ENCODE measurements at places on chromosomes 5 and 9.
A peak's percentile ranks its signal among the peaks of the same experiment; 100 is the strongest.

DNA sequence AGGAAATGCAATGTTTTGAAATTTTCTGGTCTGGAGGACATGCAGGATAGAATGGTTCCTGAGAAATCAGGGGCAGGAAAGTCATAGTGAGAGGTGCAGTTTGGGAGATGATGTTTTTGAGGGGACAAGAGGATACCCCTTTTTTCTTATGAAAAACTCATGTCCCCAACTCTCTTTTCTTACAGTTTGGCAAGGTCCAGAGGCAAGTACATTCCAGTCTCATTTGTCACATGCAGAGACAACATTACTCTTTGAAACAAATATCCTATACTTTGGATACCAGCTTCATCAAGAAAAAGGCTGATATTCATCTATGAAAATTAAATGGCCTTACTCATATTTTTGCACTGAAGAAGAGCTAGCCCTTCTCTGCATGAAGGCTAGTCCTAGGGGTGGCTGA, 48.2 kb downstream of the EQTN start:
- no peak for DNase-seq

- DNase-seq: no peak
Measured at GRCh38 chr5:26259081-26259480, 779.3 kb downstream of the CDH9 start.

DNA sequence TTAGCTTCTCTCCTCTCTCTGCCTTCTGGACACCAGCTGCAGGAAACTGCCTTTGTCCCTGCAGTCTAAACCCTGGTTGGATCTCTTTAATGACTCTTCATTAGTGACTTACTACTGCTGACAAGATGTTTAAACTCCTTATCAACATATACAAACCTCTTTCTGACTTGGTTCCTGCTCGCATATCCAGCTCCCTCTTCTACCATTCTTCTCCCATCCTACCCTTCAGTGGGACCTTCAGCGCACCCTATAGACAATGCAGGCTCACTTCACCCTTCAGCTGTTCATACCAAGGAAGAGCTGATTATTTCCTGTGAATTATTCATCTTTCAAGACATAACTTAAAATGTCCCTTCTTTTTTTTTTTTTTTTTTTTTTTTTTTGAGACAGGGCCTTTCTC, 436.5 kb downstream of the KIAA0825 start:
- DNase-seq: no peak

GRCh38 chr9:34985311-34985899, 4.1 kb upstream of the DNAJB5 start:
- DNase-seq: no peak

DNA sequence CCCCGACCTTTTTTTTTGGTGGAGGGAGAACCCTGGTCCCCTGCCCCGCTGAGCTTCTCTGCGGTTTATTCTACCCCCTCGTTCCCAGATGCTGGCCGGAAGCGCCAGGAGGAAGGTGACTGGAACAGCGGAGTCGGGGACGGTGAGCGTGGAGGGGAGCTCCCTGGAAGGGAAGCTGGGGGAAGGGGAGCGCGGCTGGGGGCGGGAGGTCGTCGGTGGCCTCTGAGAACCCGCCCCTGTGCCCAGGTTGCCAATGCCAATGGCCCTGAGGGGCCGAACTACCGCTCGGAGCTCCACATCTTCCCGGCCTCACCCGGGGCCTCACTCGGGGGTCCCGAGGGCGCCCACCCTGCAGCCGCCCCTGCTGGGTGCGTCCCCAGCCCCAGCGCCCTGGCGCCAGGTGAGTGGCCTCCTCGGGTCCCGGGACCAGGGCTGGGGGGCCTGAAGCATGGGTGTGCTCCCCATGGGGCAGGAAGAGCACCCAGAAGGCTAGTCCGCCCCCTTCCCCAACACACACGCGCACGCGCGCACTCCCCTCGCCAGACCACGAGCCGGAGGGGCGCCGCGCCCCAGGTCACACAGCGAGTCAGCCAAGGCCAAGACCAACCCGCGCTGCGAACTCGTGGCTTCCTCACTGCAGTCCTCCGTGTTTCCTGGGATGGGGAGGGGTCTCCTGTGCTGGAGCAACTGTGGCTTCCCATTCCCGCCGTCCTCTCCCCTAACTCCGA, 10.6 kb downstream of the MYOZ3 start:
- no peak for DNase-seq

- DNase-seq: no peak
Measured at GRCh38 chr9:114212826-114213225, 57.5 kb downstream of the COL27A1 start.

GRCh38 chr5:125227333-125228095, 481.1 kb upstream of the ZNF608 start:
- no peak for DNase-seq

DNA sequence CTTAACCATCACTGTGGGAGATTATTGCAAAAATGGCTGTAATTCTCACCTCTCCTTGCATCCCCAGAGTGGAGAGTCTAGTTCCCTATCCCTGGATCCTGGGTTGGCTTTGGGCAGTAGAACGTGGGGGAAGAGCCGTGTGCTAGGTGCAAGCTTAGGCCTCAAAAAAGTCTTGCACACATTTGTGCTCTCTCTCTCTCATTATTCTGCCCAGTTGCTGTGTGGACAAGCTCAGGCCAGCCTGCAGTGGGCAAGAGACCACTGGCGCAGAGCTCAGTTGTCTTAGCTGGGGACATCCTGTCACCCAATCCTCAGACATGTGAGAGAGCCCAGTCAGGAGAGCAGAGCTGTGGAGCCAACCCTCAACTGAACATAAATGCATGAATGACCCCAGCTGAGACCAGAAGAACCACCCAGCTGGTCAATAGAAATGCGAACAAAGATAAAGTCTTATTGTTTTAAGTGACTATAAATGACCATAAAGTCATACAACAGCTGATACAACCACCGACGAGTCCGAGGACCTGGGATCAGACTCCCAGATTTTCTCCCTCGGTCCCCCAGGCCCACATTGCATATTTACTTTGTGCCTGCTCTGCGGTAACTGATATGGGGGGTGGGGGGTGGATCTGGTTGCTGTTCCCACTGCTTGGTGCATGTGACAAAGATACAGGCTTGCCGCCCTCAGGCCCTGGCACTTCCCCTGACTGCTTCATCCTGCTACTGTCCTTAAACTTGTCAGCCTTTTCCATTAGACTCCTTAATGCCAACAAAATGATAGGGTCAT, 166.4 kb upstream of the MVB12B start:
- no peak for DNase-seq

GRCh38 chr5:66144834-66145390, 812 bp downstream of the SREK1 start:
- no peak for DNase-seq

- DNase-seq: peak; percentile 79
Measured at GRCh38 chr9:72577212-72577753, 55.9 kb downstream of the TMC1 start.

DNA sequence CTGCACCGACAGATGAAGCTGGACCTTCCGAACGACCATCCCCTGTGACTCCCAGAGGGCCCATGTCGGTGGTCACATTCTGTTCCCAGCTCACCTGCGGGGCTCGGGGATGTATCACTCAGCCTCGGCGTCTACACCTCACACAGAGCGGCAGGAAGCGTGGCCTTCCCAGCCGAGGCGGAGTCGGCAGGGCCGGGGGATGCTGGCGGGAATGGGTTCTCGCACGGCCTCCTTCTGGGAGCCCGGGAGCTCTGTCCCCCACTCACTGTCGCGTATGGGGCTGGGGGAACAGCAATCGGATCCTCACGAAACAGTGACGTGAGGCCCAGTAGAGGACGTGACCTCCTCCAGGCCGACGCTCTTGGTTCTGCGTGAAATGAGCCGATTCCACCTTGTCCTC, 20.4 kb downstream of the NACC2 start:
- DNase-seq: no peak

All from fibroblast of skin of left quadriceps (primary cell).